ENCODE measurements at places on chromosomes 6 and 20. TPM values are rescaled to one million over a fixed set of nuclear protein-coding genes. Genes with fewer than 3 reads are reported as not detected.

The ZNF311 gene
- not detected for total RNA-seq

The MYMX gene
- total RNA-seq, result 0.43 TPM

The BRPF3 gene
- 13.9 TPM for total RNA-seq

The CDH22 gene
- not detected for total RNA-seq

The CST3 gene
- total RNA-seq, result 26.7 TPM

The NFATC2 gene
- total RNA-seq, result 0.12 TPM

The UBD gene
- total RNA-seq, result not detected

The FRS3 gene
- total RNA-seq, result 3.3 TPM

The NRSN1 gene
- total RNA-seq, result not detected

The GJA10 gene
- total RNA-seq, result not detected

The SGK2 gene
- total RNA-seq, result not detected

The OR2J3 gene
- total RNA-seq, result not detected

The SIRPD gene
- not detected for total RNA-seq

The ELOVL2 gene
- 4.6 TPM for total RNA-seq

The PRR18 gene
- not detected for total RNA-seq

The THEMIS gene
- not detected for total RNA-seq

The TFAP2D gene
- not detected for total RNA-seq

All from G401 (cell line).